Mammary epithelial cell (primary cell): ENCODE measurements at places on chromosomes 16 and 17. TPM values are rescaled to one million over a fixed set of nuclear protein-coding genes. Genes with fewer than 3 reads are reported as not detected.

TBC1D26 gene
- not detected in 2 replicates for total RNA-seq

- no peak for DNase-seq
Measured at GRCh38 chr17:77076124-77076830, 64.5 kb upstream of the SEC14L1 start.

GRCh38 chr17:77858291-77859034 is 100.0 kb upstream of the TNRC6C start:
- DNase-seq: no peak

ACOX1 gene
- 30.0 and 37.7 TPM in 2 replicates for total RNA-seq

DNA sequence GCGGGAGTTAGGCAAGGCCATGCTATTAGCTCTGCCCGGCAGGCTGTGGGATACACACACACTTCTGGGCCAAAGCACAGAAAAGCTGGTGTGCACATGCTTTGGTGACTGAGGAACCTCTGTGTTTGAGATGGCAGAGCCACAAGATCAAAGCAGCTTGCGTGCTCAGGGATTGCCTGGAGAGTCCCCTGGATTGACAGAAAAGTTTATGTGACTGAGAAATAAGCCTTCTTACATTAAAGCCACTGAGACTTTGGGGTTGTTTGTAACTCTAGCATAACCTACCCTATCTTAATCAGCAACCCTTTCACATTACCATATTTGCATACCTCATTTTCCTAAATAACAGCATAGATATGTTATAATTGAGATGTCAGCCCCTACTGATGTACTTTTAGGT is 69.3 kb downstream of the MYO1D start:
- DNase-seq: no peak

RNF112 gene
- total RNA-seq: not detected

DNA sequence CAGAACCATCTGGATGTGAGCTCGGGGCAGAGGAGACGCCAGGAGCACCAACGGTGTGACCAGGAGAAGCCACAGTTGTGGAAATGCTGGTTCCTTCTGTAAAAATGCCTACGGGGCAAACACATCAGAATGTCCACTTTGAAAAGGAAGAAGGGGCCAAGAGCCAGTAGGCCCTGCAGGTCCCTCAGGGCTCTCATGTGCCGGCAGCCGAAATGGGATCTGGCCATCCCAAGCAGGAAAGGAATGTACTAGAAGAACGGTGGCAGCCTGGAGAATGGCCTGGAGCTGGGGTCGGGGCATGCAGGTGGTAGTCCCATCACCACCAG is 162.1 kb upstream of the PLCG2 start:
- no peak for DNase-seq

SMIM22 gene
- 1.0 TPM in 1 of 2 replicates, not detected in the other for total RNA-seq

SHISA9 gene
- total RNA-seq: 5.7 and 15.7 TPM in 2 replicates

- DNase-seq: no peak
Measured at GRCh38 chr17:1773696-1774181, 11.9 kb downstream of the SERPINF1 start.

FTSJ3 gene
- 39.5 TPM for total RNA-seq

DNA sequence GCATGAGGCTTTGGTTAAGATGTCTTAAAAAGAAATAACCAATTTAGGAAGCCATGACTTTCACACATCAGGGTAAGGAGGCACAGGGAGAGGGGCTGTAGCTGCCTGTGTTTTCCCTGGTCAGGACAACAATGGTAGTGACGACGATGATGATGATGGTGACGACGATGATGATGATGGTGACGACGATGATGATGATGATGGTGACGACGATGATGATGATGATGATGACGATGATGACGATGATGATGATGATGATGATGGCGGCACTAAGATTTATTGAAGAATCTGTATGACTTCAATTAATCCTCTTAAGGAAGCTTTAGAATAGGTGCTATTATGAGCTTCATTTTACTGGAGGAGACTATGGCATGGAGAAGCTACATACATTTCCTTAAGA is 284.1 kb upstream of the TNRC6C start:
- no peak for DNase-seq

APOBR gene
- 0.08 and 0.09 TPM in 2 replicates for total RNA-seq

DNA sequence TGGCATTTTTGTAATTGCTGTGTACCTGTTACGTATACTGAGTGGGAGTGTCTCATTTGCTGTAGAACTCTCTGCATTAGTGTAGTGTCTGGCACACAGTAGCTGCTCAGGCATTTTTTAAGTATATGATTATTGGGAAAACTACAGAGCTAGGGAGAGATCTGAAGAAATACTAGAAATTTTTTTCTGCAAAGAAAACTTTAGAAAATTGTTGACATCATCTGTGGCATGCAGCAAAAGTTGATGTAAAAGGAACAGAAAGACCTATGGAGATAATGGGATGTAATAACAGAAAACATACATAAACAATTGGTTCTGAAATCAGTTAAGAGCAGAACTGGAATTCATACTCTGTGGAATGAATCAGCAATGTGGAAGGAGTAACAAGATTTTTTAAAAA is 11.6 kb downstream of the CLTC start:
- no peak for DNase-seq

DNA sequence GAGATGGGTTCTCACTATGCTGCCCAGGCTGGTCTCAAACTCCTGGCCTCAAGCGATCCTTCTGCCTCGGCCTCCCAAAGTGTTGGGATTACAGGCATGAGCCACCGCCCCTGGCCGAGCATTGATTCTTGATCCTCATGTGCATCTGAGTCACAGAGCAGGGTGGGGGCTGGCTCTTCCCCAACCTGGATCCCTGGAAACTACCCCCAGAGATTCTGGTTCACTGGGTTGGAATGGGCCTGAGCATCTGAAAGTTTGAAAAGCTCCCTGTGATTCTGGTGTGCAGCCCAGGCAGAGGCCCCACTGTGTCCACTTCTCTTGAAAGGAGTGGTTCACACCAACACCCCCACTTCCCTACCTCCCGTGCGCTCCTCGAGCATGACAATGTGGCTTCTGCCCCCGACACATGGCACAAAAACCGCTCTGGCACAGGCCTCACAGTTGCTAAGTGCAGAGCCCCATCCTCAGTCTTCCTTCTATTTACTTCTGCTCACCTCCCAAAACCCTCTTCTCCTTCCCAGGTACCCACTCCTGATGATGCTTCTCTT is 4.6 kb downstream of the QPRT start:
- no peak for DNase-seq

KRTAP1-1 gene
- total RNA-seq: not detected

GRCh38 chr17:74006371-74006770 is 197.1 kb upstream of the RPL38 start:
- DNase-seq: no peak

TBC1D3 gene
- not detected for total RNA-seq

SPN gene
- not detected for total RNA-seq

DNA sequence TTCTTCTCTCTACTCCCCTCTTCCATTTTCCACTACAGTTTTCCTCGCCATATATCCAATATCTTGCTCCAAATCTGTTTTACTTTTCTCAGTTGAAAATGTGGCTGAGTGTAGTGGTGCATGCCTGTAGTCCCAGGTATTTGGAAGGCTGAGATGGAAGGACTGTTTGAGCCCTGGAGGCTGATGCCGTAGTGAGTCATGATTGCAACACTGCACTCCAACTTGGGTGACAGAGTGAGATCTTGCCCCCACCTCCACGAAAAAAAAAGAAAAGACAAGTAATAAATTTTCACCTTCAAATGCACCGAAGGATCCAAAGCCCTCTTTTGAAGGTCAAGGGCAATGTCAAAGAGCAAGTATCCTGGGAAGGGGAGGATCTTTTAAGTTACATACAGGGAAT is 592.3 kb downstream of the TMEM114 start:
- DNase-seq: no peak

- no peak for DNase-seq
Measured at GRCh38 chr16:86850670-86851069, 272.3 kb downstream of the FOXL1 start.

CHD9NB gene
- 1.8 and 2.6 TPM in 2 replicates for total RNA-seq

DNA sequence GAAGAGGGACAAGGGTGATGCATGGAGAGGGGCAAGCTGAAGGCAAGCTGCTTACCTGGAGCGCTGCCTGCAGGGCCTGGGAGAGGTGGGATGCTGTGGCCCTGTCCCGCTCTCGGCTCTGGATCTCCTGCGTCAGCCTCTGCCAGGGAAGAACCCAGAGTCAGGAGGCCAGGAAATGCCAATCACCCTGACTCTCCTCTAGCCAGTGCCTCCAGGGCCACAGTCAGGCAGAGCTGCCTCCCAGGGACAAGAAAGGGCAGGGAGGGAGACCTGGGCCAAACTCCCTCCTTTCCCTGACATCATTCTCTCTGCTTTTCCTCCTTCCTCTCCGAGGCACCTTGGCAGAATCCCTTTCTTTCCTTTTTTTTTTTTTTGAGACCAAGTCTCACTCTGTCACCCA is 11.3 kb downstream of the CDK3 start:
- no peak for DNase-seq

DNA sequence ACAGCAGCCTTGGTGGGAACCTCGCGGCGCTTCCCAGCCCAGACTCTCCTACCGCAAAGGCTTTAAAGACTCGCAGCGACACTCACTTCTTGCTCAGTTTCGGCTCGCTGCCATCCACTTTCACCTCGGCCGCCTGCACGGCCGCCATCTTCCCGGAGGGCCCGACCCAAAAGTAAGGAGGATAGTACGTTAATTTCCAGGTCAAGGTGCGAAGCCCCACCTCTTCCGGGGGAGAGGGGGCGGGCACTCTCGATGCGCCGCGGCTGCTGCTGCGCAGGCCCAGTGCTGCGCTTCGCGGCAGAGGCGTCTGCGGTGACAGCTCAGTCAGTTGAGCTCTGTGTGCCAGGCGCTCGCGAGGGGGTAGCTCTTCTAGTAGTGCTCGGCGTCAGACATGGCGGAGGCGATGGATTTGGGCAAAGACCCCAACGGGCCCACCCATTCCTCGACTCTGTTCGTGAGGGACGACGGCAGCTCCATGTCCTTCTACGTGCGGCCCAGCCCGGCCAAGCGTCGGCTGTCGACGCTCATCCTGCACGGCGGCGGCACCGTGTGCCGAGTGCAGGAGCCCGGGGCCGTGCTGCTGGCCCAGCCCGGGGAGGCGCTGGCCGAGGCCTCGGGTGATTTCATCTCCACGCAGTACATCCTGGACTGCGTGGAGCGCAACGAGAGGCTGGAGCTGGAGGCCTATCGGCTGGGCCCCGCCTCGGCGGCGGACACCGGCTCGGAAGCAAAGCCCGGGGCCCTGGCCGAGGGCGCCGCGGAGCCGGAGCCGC is at the start of the genes KARS1 and TERF2IP:
Gene KARS1 (minus strand): TSS at position 174 of the 773 bp plus-strand sequence. CDS start 26 bp downstream, at position 148.
Gene TERF2IP (plus strand): TSS at position 282 of the 773 bp plus-strand sequence. CDS start 110 bp downstream, at position 392.
- DNase-seq: peak; percentile 93

DNA sequence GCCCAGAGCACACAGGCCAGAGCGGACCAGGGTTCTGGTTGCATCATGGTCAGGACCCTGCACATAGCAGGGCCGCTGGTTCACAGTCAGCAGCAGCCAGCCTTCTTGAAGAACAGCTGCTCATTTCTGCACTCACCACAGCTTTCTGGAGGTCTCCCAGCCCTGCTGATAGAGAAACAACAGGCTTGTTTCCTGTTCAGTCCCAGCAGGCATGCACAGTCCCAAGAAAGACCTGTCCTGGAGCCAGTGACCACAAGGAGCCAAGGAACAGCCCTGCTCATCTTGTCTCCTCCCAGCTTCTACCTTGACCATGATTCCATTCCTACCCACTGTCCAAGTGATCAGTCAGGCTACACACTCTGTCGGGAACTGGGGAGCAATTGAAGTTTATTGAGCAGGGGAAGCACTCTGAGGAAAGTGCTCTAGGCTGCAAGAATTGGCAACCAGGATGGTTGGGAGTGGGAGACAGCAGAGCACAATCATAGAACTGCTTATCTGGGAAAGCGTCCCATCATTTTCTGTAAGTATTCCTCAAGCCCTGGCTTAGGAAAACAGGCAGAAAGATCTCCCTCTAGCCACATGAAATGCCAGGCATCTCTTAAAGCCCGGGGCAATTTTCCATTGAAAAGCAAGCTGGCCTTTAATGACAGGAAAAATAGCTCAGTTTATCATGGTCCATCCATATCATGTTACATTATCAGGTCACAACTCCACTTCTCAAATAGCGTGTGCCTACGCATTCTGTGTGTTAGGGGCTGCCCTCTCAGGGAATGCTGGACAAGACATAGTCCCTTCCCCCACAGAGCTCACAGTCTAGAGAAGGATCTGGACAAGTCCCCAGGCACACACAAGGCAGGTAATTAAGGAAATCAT is 155.4 kb upstream of the FOXF1 start:
- no peak for DNase-seq

DNA sequence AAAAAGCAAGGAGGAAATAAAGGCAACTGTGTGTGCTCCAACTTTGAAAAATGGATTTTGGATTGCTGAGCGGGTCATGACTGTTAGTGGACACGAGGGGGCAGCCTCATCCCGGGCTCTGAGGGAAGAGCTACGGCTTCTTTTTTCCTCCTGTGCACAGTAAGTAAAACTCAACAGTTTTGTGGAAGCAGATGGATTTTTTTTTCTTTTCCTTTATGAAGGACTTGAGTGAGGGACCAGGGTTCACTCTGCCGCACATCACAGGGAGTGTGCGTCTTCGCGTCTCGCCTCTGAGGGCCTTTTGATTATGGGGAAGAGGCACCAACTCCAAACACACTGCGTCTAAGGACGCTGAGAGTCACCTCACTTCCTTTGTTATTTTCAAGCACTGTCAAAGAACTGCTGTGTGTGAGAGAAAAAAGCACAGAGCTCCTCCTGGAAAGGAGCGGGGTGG is 80.3 kb upstream of the GOT2 start:
- peak; percentile 26 for DNase-seq

GRCh38 chr16:81987706-81988105 is 23.6 kb downstream of the SDR42E1 start:
- peak; percentile 18 for DNase-seq

HBA1 gene
- total RNA-seq: not detected

GRCh38 chr17:65099941-65100315 is 37.2 kb upstream of the RGS9 start:
- peak; percentile 83 for DNase-seq

GRCh38 chr16:50093607-50094539 is 28.1 kb downstream of the HEATR3 start:
- no peak for DNase-seq

DNA sequence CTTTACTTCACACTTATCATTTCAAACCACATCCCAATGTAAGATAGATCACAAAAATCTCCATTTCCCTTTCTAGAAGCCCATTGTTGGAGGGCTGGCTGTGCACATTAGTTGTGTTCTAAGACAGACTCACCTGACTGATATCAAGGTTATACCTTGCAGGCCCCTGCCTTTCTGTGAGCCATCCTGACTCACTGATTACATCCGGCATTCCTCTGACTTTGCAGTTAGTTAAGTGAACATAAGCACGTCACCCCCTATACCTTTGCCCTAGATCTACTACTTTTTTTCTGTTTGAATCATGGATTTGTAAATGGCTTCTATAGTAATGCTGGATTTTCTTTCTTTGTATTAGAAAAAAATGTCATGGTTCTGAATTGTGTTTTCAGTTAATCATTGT is 78.3 kb downstream of the TANGO6 start:
- DNase-seq: peak; percentile 96

DNA sequence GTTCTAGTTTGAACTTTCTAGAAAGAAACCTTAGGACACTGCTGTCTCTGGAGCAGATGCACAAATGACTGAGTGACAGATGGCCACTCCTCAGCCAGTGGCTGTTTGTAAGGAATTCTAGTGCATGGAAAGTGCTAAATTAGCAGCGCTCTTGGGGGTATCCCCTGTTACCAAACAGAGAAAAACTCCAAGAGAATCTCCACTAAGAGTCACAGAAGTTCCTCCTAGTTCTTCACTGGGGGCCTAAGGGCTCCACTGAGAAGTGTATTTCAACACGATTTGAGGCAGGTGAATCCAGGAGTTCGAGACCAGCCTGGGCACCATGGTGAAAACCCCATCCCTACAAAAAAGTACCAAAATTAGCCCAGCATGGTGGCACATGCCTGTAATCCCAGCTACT is 18.1 kb upstream of the IRF8 start:
- no peak for DNase-seq
